C1 segment of cervical spinal cord (tissue), 14 donors: ENCODE measurements at places on chromosomes 5 and 9.

- no peak for DNase-seq
Observed at GRCh38 chr5:153552886-153553285, 62.4 kb downstream of the GRIA1 start.

GRCh38 chr9:124471761-124472160 is 21.5 kb downstream of the ADGRD2 start:
- no peak for DNase-seq

- no peak for DNase-seq
Observed at GRCh38 chr5:52334367-52334766, 453.3 kb upstream of the ITGA1 start.

- DNase-seq = no peak
Observed at GRCh38 chr5:118967059-118967508, 21.3 kb downstream of the DTWD2 start.

GRCh38 chr9:117665601-117666385 is 38.4 kb upstream of the TLR4 start:
- DNase-seq = no peak

GRCh38 chr9:120358877-120359276 is 221.1 kb downstream of the CDK5RAP2 start:
- no peak for DNase-seq

GRCh38 chr5:66680804-66681203 is 84.6 kb downstream of the MAST4 start:
- DNase-seq = no peak

- no peak for DNase-seq
Observed at GRCh38 chr5:154483654-154484392, 5.8 kb upstream of the HAND1 start.

- DNase-seq = no peak
Observed at GRCh38 chr9:137757613-137758029, 120.0 kb upstream of the CACNA1B start.

DNA sequence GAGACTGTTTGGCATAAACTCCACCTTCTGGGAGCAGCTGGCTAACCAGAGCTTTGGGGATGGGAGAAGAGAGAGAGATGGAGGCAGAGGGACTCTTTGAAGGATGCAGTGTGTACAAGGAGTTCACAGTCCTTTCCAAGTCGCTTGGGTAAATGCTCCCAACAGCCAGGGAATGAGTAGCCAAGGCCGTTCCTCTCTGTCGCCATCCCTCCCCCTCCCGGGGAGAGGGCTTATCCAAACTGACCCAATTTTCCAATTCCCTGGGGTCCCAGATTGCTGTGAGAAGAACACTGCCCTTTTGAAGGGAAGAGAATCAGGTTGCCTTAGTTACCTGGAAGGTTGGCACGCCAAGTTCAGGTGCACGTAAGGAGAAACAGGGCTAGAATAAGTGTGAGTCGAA is 7.9 kb downstream of the WWC1 start:
- no peak for DNase-seq

DNA sequence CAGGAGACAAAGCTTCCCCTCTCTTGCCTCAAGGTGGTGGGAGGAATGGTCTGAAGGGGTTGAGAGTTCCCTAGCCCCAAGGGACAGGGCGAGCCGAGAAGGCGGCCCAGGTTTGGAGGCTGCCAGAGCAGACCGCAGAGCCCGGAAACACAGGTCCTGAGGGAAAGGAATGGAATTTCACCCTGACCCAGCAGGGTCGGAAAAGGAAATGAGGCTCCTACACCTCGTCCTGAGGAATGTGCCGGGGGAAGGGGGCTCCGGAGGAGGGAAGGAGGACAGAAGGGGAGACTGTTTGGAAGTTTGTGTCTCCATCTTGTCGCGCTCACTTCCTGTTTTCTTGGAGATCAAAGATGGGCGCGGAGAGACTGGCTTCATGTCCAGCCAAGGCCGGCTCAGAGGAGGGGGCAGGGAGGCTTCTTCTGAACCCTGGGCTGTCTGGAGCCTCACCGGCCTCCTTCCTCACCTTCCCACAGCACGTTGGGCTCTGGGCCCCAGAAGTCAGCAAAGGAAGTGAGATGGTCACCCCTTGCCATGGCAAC is 9.6 kb downstream of the ENG start:
- DNase-seq = no peak

DNA sequence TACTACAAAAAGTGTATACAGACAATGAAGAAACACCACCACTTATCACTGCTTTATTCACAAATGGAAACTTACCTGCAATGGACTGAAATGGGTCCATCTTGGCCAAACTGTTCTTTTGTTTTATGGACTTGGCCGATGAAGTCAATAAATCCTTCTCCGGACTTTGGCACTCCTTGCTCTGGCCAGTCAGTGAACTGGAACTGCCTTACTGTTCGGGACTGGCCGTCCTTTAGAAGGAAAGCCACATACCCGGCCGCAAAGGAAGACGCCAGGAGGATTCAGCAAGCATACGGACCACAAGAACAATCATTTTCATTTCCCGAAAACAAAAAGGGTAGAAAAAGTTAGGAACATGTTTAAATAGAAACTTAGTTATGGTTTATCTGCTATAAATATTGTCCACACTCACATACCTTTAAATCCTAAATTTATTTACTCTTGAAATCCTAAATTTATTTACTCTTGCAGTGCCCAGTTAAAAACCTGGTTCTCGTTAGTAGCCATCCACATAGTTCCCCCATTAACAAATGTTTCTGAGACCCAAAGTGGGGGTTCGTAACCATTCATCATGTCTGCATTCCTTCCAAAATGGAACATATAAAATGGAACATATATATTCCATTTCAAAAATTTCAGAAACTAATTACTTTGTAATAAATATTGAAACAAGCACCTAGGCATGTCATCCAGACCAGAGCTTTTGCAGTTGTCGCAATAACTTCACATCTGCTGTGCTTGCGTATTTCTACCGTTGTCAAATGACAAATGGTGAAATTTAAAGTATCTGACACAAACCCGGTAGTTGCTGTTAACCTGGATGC is 532.1 kb upstream of the DMAC1 start:
- DNase-seq = no peak

- DNase-seq = no peak
Observed at GRCh38 chr5:155053501-155053900, 39.9 kb downstream of the KIF4B start.

DNA sequence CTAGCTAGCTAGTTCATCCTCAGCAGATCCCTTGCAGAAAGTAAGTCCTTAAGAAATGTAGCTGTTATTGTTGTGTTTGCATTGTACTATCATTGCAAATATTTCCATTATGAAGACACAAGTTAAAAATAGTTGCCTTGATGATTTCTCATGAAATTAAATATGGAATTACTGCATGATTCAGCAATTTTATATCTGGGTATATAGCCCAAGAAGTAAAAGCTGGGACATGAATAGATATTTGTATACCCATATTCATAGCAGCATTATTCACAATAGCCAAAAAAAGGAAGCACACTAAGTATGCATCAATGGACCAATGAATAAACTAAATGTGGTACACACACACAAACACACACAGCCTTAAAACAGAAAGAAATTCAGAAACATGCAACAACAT is 6.8 kb downstream of the IFNB1 start:
- no peak for DNase-seq

GRCh38 chr9:135587658-135588057 is 26.1 kb downstream of the PAEP start:
- no peak for DNase-seq

DNA sequence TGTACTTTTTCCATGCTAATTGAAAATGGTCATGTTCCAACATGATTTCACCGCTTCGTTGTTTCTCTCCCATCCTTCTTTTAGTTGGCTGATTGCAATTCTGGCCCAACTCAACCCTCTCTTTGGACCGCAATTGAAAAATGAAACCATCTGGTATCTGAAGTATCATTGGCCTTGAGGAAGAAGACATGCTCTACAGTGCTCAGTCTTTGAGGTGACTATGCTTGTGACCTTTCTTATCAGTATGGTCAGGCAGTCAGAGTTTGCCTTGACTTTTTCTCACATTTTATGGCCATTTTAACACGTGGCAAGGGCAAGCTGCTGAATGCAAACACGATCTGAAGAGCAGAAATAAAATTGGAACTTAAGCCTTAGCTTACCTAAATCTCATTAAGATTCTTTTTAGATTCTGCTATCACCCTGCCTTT is 36.0 kb upstream of the CREBRF start:
- DNase-seq = no peak

DNA sequence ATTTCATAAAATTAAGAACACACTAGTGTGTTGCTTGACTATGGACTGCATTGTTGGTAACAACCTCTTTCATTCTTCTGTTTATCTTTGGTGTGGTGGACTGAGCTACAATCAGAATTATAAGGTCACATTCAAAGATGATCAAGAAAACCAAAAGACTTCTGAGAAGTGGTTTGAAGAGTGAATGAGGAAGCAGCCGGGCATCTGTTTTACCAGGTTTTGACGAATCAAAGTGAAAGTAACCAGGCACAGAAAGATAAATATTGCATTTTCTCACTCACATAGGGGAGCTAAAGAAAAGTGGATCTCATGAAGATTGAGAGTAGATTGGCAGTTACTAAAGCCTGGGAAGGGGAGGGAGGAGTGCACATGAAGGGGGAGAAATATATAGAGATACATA is 589.1 kb downstream of the ZNF608 start:
- no peak for DNase-seq

- no peak for DNase-seq
Observed at GRCh38 chr5:74630453-74631066, 10.0 kb downstream of the ENC1 start.

DNA sequence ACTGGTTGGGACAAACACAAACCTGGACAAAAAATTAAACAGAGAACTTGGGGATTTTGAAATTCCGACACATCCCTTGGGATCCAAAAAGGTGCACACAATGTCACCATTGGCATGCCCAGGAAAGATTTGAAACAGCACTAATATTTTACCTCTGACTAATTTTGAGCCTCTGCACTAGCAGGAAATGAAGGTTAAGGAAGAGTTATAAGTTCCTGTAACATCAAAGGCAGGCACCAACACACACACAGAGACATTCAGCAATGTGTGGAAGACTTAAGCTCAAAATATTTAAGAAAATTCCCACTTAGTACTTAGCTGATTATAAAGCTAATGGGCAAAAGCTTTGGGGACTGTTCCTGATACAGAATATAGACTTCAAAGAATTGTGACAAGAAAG is 247.0 kb downstream of the CDH9 start:
- no peak for DNase-seq

DNA sequence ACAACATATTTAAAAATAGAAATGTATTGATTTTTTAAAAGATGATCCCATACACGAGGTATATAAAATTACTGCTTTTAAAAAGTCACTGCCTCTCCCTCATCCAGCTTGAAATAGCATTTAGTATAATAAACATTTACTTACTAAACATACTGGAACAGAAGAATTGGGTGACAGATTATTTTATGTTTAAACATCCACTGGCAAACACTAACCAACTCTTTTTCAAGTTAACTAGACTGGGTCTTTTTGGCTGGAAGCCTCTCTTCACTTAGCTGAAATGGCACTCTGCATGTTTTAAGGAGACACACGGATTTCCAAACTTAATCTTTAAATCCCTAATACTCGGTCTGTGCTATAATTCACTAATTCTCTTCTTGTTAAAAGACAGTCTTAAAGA is 19.0 kb downstream of the CTXN3 start:
- DNase-seq = no peak

GRCh38 chr9:125841444-125841843 is 94.3 kb downstream of the PBX3 start:
- DNase-seq = no peak

GRCh38 chr5:149265597-149265996 is 6.1 kb upstream of the AFAP1L1 start:
- DNase-seq = peak; percentile 23

- DNase-seq = no peak
Observed at GRCh38 chr5:33933723-33934169, 2.4 kb upstream of the RXFP3 start.

DNA sequence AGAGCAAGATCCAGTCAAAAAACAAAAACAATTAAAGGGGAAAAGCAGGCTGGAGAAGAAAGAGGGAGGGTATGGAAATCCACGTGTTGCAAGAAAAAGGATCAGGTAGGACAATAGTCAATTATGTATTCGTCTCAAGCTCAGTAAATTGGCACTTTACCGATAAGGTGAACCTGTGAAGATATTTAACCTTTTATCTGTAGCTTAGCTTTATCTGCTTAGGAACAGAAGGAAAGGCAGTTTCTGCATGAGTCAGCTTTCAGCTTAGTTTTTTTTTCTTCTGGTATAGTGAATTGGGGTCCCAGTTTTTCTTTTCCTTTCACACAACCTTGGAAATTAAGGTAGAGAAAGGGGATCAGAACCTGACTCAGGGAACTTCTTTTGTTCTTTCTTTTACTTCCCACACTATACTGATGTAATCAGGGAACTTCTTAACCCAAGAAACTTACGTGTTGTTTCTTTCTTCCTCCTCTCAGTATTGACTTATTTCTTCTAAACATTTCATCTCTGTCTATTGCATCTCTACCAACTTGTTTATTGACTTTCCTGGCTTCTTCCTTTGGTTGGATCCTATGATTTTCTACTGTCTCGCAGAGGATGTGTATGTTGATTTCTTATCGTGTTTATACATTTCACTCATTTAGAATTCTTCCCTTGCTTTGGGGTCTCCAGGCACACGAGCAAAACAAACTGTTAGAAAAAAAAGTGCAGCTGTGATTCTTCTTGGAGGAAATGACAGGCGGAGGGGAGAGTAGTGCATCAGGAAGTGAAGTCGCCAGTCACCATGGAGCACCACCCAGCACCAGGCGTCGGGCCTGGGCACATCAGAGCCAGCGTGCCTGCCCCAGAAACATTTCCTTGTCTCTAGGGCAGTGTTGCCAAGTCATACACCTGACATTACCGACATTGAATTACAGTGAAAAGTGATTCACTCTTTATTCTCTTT is 123.0 kb upstream of the LHFPL2 start:
- no peak for DNase-seq

DNA sequence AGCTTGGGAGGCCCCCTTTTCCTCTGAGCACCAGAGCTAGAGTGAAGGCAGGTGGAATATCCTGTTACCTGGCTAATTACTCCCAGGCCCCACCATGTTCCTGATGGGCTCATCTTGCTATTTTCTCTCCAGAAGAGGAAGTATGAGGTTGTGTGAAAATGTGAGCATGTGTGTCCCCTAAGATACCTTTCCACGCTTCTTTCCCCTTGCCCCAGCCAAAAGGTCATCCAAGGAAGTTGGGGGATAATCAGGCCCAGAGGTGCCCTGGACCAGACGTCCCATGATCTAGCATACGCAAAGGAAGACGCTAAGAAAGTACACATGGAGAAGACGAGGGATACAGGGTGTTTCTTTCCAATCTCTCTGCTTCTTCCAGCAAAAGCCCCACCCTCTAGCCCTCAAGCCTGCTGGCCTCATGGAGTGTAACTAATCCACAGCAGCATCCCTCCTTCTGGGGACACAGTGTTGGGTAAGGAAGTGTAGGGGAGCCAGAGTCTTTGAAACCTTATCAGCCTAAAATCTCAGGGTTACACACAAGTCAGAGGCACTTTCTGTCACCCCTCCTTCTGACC is 115.3 kb downstream of the SLC1A3 start:
- no peak for DNase-seq

GRCh38 chr5:78320401-78320800 is 25.9 kb upstream of the AP3B1 start:
- no peak for DNase-seq

- DNase-seq = no peak
Observed at GRCh38 chr5:14189680-14190079, 46.5 kb downstream of the TRIO start.
